ENCODE measurements at places on chromosomes 6 and 20.
A peak's percentile ranks its signal among the peaks of the same experiment; 100 is the strongest.

- no peak for DNase-seq
Measured at GRCh38 chr6:168319279-168320111, at the start of gene DACT2. Gene DACT2, minus strand, starts transcription at chr6:168319777. Its CDS starts 144 bp downstream, at chr6:168319633.

- no peak for DNase-seq
Measured at GRCh38 chr6:28542440-28543296, 17.0 kb downstream of the GPX5 start.

GRCh38 chr6:161533266-161533665, 259.4 kb upstream of the AGPAT4 start:
- DNase-seq, result no peak

DNA sequence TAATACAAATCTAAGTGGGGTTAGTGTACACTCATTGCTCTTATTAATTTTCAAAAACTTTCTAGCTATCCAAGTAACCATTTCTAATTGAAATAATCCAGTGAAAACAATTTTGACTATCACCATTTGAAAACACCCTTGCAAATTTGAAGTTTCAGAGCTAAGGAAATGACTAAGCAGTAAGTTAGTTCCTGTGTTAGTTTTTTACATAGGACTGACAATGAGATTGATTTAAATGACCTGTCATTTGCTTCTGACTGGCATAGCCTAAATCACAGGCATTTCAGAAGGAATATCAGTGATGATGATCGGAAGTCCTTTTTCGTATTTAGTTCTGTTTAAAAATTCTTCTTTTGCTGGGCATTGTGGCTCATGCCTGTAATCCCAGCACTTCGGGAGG, 27.0 kb downstream of the STK4 start:
- DNase-seq, result no peak

- DNase-seq, result peak; percentile 64
Measured at GRCh38 chr20:48682529-48683363, 145.1 kb downstream of the PREX1 start.

DNA sequence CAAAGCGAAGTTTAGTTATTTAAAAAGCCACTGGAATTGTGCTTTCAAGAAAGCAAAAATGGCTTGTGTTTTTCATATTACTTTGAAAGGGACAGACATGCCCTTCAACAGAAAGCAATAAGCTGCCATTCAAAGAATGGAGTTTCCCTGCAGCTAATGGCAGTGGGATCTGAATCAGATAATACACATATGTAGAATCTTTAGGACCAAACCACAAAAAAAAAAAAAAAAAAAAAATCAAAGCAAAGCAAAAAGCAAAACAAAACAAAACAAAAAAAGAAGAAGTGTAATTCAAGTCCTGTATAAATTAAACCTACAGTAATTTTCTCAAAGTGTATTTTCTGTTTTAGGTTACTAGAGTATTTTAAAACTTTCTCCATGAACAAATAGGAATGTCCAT, 63.6 kb upstream of the ZNF217 start:
- no peak for DNase-seq

GRCh38 chr6:27531772-27532459, 59.0 kb upstream of the ZNF184 start:
- DNase-seq, result no peak

GRCh38 chr6:15246217-15246665, 372 bp downstream of the JARID2 start:
- DNase-seq, result no peak

DNA sequence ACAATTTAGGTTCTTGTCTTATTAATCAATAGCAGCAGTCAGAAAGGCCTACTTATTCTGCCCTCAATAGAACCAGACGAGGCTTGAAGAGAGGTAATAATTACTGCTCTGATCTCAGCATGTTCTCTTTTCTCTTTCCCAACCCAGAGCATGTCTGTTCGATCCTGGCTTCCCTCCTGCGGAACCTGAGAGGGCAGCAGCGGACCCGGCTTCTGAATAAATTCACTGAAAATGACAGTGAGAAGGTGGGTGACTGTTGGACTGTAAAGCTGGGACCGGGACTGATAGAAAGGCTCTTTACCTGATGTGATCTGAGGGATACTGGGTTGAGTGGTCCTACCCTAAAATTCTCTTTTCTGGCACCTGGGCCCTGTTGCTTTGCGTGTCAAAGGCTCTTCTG, 63.0 kb upstream of the VSTM2L start:
- no peak for DNase-seq

GRCh38 chr6:116512111-116512559, 696 bp downstream of the CALHM5 start:
- no peak for DNase-seq
